ENCODE measurements at places on chromosomes 11 and 22.

DNA sequence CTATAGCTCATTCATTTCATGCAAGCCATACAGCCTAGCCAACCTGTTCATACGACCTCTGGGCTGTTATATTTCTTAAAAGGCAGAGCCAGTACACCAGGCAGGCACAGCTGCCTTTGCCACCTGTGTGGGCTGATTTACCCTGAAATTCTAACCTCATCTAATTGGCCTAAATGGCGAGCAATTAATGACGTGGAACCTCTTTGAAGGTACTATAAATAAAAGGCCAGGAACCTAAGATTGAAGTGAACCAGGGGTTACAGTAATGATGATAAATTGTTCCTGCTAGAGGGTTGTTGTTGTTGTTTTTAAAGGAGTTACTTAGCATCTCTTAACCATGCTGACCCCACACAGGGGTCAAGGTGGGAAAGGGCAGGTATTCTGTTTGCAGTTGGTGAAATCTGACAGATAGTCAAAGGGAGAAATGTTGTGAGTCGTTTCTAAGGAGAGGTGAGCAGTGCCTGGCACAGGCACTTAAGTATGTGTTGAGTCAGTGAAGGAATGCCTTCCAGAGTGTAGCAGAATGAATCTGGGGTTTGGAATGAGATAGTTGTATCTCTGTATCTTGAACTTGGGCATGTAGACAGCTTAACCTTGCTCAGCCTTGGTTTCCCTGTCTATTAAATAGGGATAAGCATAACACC lies 213.5 kb upstream of the NAV2 start:
- DNase-seq = no peak

DNA sequence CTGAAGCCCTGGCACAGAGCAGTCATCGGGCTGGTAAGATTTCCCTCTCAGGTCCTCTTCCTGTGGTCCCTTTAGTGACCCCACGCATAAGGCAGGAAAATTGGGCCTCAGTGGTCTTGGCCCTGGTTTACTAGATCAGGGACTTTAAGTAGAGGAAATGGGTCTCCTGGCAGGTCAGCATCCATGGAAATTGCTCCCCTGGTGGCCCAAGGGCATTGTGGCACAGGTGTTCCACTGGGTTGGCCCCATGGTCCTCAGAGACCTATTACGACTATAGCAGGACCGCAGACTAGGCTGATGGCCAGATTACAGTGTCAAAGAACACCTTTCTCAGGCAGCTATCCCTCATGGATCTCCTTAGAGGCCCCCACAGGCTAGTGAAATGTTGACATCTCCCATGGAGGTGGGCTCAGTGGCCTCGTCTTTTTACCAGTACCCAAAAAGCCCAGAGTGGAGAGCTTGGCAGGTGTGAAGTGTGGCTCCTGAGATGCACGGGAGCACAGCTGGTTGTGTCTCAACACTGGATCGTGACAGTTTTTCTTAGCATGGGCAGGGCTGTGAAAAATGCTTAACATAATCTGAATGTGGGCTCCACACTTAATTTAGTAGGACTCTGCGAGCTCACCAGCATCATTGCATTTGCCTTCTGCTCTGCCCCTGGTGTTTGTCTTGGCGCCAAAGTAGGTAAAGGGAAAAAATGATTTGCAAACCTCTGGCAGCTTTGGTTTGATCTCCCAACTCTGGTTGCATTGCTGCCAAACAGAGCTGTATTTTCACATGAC lies 74.2 kb downstream of the ZBTB16 start:
- DNase-seq = no peak

DNA sequence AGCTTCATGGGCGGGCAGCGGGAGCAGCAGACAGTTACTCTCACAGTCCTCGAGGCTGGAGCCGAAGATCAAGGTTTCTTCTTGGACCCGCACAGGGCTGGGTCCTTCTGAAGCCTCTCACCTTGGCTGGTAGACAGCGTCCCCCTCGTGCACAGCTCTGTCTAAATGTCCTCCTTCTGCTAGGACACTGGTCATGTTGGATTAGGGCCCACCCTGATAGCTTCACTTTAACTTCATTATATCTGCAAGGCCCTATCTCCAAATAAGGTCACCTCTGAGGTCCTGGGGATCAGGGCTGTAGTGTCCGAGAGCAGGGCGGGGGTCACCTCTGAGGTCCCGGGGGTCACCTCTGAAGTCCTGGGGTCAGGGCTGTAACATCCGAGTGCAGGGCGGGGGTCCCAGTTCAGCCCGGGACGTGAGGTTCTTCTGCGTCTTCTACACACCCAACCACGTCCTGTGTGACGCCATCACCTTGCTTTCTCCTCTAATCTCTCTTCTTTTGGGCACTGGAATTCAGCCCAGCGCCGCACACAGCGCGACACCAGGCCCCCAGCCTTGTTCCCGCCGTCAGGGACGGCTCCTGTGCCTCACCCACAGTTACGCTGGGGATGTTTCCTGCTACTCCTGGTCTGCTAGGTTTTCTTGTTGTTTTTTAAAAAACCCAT lies 34.1 kb upstream of the TOLLIP start:
- DNase-seq = no peak

DNA sequence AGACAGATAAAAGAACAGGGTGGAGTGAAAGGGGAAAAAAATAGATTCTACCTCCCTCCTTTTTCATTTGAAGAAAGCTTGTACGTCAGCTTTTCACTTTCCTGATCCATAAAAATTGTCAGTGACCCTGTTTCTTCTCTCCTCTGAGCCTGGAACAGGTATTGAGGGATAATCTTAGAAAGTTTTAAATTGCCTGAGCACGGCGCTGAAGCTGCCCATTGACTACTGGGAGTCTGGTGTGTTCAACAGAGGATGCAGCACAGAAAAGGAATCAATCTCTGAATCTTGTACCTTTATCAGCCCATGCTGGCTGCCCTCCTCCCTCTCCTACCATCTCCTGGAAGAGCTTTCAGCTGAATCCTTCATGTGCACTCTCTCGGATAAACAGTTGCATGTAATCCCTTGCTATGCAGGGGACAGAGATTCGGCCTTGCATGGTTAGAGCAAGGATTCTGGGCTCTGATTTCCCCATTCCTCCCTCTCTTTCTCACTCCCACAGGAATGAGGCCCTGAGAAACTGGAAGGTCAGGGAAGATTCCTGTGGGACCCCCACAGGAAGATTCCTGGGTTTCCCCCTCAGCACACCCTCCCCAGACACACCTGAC lies 162.4 kb upstream of the SYN3 start:
- no peak for DNase-seq

DNA sequence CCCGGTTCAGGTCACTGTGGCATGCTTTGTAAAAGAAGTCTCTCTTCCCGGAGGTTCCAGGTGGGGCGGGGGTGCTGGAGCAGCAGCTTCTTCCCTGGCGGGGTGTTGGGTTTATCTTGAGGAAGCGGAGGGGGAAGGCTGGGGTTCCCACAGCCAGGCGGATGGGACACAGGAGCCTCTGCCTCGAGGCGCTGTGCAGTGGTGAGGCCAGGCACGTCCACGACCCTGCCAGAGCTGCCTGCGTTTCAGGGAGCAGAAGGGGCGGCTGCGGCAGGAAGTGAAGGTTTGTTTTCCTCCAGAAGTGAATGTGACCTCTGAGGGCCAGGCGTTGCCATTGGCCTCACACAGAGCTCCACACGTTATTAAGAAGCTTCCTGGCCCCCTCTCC lies 20.1 kb upstream of the ADORA2A start:
- no peak for DNase-seq

DNA sequence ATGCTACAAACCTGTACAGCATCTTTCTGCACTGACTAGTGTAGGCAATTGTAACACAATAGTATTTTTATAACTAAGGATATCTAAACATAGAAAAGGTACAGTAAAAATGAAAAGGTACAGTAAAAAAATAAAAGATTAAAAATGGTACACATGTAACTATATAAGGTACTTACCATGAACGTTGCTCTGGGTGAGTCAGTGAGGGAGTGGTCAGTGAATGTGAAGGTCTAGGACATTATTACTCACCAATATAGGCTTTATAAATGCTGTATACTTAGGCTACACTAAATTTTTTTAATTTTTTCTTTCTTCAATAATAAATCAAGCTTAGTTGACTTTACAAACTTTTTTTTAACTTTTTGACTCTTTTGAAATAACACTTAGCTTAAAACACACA lies 59.9 kb downstream of the EIF3M start:
- DNase-seq = no peak

GRCh38 chr11:7548659-7549274 lies 35.0 kb downstream of the PPFIBP2 start:
- peak; percentile 35 for DNase-seq

GRCh38 chr11:123434262-123434661 lies 4.2 kb downstream of the GRAMD1B start:
- DNase-seq = peak; percentile 60

DNA sequence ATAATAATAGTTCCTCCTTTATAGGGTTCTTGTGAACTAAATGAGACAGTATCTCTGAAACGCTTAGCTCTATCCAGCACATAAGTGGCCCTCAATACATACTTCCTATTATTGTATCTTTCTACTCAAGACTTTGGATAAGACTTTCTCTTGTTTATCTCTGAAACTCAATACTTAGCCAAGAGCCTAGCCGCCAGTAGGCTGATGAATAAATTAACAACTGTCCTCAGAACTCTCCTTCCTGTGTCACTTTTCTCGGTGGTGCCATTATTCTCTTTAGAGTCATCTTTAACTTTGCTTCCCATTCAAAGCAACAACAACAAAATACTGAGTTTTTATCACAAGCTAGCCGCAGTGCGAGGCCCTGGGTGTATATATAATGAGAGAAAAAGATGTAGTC lies 86.9 kb downstream of the FAM83F start:
- no peak for DNase-seq

DNA sequence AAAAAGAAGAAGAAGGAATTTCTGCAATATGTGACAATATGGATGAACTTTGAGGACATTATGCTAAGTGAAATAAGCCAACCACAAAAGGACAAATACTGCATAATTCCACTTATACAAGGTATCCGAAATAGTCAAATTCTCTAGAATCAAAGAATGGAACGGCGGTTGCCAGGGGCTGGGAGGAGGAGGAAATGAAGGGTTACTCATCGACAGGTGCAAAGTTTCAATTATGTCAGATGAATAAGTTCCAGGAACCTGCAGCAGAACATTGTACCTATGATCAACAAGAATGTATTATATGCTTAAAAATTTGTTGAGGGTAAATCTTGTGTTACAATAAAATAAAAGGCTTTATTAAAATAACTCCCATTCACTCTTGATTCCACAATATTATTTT lies 49.0 kb downstream of the SC5D start:
- no peak for DNase-seq

DNA sequence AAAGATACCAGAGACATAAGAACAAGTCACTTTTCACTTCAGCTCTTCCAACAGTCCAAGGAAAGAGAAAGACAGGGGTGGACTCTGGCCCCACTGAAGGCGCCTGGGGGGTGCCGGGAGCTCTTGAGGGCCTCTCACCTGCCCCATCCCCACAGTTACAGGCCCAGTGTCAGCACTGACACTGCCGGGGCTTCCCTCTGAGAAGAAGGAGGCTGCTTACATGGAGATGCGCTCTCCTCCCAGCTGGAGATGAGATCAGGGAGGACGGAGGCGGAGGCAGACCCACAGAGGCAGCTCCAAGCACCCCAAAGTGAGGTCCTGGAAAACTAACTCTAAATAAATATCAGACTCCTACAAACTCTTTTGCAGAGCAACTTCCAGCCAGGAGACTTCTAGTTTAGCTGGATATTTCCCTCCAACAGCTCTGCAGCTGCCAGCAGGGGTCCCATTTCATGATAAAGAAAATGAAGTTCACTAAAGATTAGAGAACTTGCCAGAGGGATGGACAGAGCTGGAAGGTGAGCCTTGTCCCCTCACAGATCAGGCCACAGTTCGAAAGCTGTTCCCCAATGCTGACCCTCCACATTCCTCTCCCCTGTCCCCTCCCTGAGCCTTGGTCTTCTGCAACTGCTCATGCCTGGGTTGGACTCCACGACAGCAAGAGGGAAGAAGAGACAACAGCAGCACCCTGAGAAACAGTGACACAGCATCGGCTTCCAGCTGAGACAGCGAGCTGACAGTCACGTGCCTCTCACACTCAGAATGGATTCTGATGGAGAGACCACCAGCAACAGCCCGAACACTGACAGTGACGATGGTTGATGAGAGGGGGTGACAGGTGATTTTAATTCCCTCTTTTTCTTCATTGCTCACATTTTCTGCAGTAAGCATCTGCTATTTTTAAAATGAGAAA lies 5.8 kb downstream of the CARS1 start:
- peak; percentile 38 for DNase-seq

DNA sequence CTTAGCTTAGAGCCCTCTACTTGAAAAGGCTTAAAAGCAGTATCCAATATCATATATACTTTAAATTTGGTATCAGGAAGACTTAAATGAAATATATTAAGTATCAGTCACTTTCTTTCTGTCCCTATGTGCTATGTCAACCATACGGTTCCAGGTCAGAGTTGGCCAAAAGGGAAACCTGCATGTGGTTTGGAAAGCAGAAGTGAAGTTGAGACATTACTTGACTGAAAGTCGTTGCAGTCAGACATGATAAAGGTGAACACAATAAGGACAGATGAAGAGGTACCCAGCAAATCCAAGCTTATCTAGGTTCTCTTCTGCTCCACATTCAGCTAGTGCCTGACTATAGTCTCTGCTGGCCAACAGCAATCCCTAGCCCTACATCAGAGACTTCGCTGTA lies 336.8 kb downstream of the KCNA4 start:
- DNase-seq = no peak

DNA sequence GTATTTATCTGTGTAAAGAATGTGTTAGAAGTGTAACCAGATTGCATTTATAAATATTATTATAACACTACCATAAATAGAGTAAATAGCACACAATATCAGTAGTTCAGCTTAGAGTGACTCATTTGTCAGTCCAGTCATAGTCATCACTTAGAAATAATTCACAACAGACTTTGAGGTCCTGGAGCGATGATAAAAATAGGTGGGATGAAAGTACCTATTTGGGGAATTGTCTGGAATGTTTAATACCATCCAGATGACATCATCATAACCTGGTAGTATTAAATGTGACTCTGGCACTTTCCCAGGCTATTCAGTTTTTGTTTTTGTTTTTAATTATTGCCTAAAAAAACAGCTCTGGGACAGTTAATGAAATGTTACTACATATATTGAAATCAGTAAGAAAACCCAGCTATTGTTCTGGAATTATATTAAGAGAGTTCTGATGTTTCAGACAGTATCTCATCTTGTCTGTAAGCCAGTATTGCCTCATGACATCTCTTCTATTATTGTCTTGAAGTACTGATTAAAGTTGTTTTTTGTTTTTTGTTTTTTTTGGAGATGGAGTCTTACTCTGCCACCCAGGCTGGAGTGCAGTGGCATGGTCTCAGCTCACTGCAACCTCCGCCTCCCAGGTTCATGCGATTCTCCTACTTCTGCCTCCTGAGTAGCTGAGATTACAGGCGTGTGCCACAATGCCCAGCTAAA lies 74.8 kb downstream of the SIK2 start:
- DNase-seq = no peak

DNA sequence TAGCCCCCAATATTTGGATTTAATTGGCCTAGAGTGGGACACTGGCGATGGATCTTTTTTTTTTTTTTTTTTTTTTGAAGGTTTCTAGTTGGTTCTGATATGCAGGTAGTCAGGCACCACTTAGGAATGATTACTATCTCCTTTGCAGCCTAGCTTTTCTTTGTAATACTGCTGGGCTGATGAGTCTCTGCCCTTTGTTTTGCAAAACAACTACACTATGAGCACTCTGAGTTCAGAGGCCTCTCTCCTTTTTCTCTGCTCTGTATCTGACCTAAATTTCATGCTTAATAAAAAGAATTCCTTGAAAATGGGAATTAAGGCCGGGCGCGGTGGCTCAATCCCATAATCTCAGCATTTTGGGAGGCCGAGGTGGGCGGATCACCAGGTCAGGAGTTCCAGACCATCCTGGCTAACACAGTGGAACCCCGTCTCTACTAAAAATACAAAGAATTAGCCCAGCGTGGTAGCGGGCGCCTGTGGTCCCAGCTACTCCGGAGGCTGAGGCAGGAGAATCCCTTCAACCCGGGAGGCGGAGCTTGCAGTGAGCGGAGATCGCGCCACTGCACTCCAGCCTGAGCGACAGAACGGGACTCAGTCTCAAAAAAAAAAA lies 1312.3 kb downstream of the FAM181B start:
- DNase-seq = no peak

Measured in NB4 (cell line).